CD4-positive, alpha-beta T cell treated with Interleukin-2 at 100 ng/mL for 4 hours (primary cell): ENCODE measurements at places on chromosomes 5 and 9.
A peak's percentile ranks its signal among the peaks of the same experiment; 100 is the strongest.

GRCh38 chr5:143977891-143978461, 166.0 kb downstream of the HMHB1 start:
- DNase-seq: no peak

GRCh38 chr5:134427540-134428041, 15.9 kb upstream of the CDKN2AIPNL start:
- no peak for DNase-seq

- no peak for DNase-seq
Measured at GRCh38 chr5:56638061-56638621, 177.2 kb upstream of the MAP3K1 start.

DNA sequence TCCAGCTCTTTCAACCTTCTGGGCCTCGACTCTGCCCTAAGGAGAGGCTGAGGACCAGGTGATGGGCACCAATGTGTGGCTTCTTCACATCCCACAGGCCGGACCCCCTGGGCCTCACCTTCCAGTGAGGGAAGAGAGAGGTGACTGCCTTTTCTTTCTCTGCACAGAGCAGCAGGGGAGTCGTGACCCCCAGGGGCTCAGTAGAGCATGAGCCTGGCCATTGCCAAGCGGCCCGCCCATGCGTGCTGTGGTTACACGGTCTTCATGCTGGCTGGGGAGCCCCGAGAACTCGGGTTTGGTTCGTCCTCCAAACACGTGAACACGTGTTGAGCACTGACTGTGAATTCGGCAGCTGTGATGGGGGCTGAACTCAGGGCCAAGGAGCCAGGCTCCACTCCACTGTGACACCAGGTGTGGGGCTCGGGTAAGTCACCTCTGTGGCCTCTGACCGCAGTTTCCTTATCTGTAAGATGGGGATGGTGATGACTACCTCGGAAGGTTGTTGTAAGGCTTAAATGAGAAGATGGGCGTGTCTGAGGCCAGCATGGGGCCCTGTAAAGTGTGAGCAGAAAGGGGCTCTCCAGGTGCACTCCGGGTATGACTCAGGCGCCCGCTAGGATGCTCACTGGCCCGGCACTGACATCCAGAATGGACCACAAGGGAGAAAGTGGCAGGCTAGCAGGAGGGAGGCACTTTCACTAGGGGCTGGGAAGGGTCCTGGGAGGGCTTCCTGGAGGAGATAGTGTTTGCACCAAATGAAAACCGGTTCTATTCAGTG, 13.4 kb upstream of the GRHPR start:
- DNase-seq: peak; percentile 83

GRCh38 chr5:59003641-59004040, 420.8 kb downstream of the RAB3C start:
- no peak for DNase-seq

GRCh38 chr9:4902135-4902475, 83.0 kb upstream of the JAK2 start:
- no peak for DNase-seq

- DNase-seq: no peak
Measured at GRCh38 chr9:114962809-114963208, 32.4 kb upstream of the TNFSF8 start.
